ENCODE measurements at places on chromosomes 6 and 20.

GRCh38 chr20:59577809-59578435, 26.4 kb upstream of the PHACTR3 start:
- DNase-seq: no peak

GRCh38 chr6:29628419-29629281, 4.3 kb downstream of the GABBR1 start:
- peak; percentile 91 for DNase-seq

DNA sequence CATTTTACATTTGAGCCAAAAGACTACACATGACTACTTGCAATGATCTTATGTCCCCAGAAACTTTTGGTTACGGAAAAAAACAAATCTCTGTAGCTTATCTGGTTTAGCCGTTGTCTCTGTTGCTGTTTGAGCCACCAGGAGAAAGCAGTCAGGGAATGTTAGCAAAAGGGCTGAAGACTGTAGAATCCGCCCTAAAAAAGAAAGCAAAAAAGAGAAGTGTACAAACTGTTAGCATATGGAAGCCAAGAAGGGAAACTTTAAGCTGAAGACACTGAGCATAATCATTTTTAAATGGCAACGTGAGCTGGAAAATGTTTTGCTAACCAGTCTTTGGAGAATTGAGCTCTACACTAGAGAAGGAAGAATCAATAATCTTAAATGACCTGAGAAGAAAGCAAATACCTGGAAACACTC, 69.9 kb upstream of the MYLIP start:
- DNase-seq: no peak

- no peak for DNase-seq
Measured at GRCh38 chr6:41200296-41200900, 551 bp downstream of the TREML2 start.

DNA sequence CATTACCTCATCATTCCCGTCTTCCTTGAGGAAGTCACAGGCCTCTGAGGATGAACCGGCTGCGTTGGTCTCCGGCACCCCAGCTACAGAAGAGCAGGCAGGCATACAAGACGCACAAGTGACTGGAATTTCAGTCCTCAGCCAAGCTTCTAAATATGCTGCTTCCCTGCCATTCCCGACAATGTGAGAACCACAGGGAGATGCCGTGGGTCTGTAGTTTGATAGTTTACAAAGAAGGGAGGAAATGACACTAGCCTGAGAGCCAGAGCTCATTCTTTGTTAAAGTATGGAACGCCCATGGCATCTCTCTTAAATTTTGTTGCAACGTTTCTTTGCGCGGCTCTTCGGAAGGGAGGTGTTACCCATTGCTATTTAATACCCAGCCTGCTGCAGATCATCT, 25.7 kb downstream of the HEBP2 start:
- no peak for DNase-seq

- DNase-seq: no peak
Measured at GRCh38 chr20:51597389-51598231, 55.1 kb upstream of the NFATC2 start.

- no peak for DNase-seq
Measured at GRCh38 chr20:41148942-41149341, 11.6 kb downstream of the PLCG1 start.

- DNase-seq: peak; percentile 73
Measured at GRCh38 chr6:18148304-18149025, 6.4 kb downstream of the TPMT start.

DNA sequence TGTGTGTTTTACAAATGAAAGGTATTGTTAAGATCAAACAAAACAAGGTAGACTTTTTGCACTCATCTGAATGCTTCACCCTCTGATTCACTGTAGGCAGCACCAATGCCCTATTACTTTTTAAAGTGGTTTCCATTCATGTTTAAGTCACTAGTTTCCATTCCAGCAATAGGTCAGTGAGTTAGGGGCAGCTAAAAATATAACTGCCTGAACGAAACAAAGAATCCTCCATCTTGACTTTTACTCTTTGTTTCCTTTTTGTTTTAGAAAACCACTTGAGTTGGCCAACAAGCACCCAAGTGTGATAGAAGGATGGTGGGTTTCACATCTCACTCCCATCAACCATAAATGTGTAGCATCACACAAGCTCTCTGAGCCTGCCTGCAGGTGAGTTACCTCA, 25.5 kb downstream of the CLIC5 start:
- no peak for DNase-seq

Data from GM03348 (cell line).